ENCODE measurements at places on chromosomes 12 and 14.

- DNase-seq = no peak
These were observed 27.2 kb downstream of the NOC4L start for GRCh38 chr12:132171293-132171967.

GRCh38 chr12:111756681-111757080, 10.1 kb upstream of the ALDH2 start:
- no peak for DNase-seq

GRCh38 chr14:85533861-85534291, 3.9 kb downstream of the FLRT2 start:
- DNase-seq = no peak

GRCh38 chr12:24222968-24223367, 273.5 kb upstream of the SOX5 start:
- DNase-seq = no peak

DNA sequence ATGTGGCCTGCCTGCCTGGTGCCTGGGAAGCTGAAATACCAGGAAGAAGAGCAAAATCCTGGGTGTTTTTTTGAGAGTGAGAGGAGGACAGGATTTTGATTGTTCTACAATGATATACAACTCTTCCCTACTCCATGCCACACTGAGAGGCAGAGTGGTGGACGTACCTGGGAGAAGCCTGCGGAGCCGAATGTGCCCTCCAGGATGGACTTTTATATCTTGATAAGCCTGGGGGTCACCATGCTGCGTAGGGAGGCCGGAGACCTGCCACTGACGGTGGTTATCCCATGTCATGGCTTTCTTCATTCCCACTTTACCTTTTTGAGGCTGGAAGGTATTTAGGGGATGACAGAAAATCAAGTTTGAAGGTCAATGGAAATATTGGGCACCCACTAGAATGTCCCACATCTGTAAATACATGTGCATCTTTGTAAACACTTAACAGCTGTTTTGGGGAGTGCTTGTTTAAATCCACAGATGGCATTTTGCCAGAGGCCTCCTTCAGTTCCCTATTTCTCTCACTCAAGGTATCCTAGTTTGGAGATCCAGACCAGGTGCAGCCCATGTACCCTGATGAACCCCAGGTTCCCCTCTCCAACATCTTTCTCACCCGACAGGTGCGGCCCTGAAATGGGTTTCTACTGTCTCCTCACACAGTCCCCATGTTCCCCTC, 1.1 kb upstream of the GLT1D1 start:
- no peak for DNase-seq

GRCh38 chr14:69214393-69214792, 23.1 kb downstream of the EXD2 start:
- DNase-seq = no peak

- DNase-seq = no peak
These were observed 16.8 kb downstream of the SLC25A47 start for GRCh38 chr14:100339766-100340422.

DNA sequence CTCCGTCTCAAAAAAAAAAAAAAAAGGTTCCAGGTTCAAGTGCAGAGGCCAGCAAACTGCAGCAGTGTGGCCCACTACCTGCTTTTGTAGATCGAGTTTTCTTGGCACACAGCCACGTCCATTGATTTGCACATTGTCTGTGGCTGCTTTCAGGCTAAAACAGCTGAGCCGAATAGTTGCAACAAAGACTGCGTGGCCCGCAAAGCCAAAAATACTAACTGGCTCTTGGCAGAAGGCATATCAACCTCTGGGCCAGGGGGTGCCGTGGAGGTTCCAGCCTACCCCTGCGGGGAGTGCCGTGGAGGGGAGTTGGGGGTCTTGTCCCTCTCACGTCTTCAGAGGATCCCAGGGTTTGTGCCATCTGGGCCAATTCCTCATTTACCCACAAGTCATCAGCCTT, 170.1 kb downstream of the ADGRD1 start:
- DNase-seq = no peak

GRCh38 chr12:31002999-31003398, 70.7 kb upstream of the DDX11 start:
- no peak for DNase-seq

- peak; percentile 68 for DNase-seq
These were observed 55.6 kb upstream of the PPP2R5C start for GRCh38 chr14:101705733-101706508.

- no peak for DNase-seq
These were observed 771.2 kb downstream of the FSCB start for GRCh38 chr14:43735932-43736331.

- DNase-seq = no peak
These were observed 36.1 kb upstream of the PRB2 start for GRCh38 chr12:11431486-11431885.

Measured in CD4-positive, alpha-beta T cell treated with Interleukin-2 at 100 ng/mL for 4 hours (primary cell).